ENCODE measurements at places on chromosomes 11 and 22. TPM values are rescaled to one million over a fixed set of nuclear protein-coding genes. Genes with fewer than 3 reads are reported as not detected.
A peak's percentile ranks its signal among the peaks of the same experiment; 100 is the strongest.

DNA sequence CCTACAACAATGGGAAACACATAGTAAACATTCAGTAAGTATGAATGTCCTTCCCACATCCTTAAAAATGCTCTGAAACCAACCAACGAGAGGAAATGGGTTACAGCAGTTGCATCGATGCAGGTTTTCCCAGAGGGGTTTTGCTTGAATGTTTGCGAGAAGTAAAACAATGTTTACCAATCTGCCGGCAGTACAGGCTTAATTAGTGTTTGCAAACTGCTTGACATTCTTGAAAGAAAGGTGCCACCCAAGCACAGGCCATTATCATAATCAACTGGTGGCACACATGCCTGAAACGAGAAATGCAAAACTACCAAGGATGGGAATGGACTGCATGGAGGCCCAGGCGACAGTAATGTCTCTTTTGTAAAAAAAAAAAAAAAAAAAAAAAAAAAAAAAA is 27.1 kb upstream of the OPCML start:
- DNase-seq: no peak

- DNase-seq: no peak
Measured at GRCh38 chr22:30675436-30675835, 7.8 kb upstream of the DUSP18 start.

DNA sequence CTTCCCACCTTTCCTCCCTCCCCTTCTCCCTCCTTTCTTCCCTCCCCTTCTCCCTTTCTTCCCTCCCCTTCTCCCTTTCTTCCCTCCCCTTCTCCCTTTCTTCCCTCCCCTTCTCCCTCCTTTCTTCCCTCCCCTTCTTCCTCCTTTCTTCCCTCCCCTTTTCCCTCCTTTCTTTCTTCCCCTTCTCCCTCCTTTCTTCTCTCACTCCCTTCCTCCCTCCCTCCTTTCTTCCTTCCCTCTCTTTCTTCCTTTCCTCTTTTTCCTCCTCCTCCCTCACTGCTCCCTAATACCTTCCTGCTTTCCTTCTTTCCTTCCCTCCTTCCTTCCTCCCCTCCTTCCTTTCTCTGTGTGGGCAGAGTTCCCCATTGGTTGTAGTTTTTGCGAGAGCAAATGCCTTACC is 76.1 kb downstream of the PGR start:
- no peak for DNase-seq

GRCh38 chr11:44893846-44894617 is 56.7 kb downstream of the TP53I11 start:
- no peak for DNase-seq

Gene CELSR1
- polyA plus RNA-seq: 2.4 TPM

- DNase-seq: peak; percentile 5
Measured at GRCh38 chr11:18802381-18803257, 11.0 kb upstream of the PTPN5 start.

Gene DNAJB7
- polyA plus RNA-seq: 0.47 TPM

Gene CASP5
- not detected for polyA plus RNA-seq

Gene UBASH3B
- 4.2 TPM for polyA plus RNA-seq

Gene KDM4E
- polyA plus RNA-seq: 0.06 TPM

GRCh38 chr11:120908461-120909181 is 115.3 kb upstream of the TBCEL start:
- no peak for DNase-seq

GRCh38 chr11:33769542-33769941 is 4.8 kb downstream of the FBXO3 start:
- no peak for DNase-seq

DNA sequence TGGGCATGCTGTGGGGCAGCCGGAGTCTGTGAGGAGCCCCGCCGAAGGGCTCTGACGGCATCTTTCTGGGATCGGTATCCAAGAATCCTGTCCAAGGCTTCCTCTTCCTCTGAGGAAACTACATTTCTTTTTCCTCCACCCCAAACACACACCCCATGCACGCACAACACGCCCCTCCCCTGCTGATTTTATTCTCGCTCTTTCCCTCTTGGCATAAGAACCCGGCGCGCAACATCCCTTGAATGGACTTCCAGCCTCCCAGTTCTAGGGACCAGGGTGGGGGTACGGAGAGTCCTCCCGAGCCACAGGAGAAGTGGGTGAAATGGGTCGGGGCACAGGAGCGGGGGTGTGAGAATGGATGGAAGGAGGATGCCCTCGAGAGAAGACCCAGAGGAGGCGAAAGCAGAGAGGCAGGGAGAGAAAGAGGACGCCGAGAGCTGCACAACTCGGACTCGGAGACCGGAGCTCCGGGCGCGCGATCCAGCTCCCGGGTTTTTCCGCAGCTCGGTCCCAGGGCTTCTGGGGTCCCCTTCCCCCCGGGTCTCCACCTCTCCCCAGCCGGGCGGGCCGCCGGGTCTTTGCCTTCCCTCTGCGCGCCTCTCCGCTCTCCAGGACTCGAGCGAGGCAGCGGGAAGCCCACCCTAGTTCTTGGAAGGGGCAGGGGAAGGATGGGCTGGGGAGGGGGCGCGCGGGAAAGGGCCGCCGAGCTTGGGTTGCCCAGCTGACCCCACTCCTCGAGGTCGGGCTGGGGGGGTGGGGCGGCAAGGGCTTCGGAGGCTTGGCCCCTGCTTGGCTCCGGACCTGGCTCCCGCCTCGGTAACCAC is 1.5 kb upstream of the LARGE1 start:
- DNase-seq: no peak

DNA sequence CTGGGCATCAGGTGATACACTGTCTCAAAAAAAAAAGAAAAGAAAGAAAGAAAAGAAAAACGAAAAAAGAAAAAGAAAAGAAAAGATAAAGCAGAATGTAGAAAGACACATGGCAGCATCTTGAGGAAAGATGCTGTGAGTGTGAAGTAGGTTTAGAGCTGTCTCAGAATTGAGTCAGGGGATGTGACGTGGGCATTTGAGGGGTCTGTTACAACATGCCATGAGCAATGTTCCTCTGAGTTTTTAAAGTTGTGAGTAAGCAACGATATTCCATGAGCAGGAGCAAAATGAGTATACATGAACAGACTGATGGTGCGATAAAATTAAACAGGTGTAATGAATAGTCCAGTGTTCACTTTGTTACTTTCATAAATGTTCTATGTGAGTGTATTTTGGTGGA is 11.3 kb upstream of the QSER1 start:
- no peak for DNase-seq

GRCh38 chr11:111422494-111423249 is 43.6 kb upstream of the POU2AF1 start:
- no peak for DNase-seq

Gene GGTLC3
- not detected for polyA plus RNA-seq

DNA sequence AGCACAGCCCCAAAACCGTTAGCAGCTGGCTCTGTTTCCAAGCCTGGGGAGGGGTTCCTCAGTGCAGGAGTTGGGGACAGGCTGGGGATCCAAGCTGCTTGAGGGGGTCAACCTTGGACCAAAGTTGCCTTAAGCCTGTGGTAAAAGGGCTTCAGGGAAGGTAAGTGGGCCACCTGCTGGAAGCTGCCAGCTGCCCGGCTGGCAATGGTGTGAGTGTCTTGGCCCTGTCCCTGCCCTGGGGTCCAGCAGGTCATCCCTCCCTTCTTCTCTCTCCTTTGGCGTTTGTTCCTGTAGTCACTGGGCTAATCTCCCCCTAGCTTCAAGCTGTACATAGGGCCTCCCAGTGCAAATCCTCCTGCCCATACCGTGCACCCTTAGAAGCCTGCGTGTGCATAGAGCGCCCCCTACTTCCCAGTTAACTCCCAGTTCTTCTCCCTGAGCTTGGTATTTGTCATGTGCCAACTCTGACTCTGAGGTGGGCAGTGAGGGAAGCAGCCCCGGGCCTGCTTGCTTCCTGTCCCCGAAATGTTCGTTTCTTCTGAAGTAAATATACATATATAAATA is 4.4 kb downstream of the TMEM258 start:
- DNase-seq: no peak

DNA sequence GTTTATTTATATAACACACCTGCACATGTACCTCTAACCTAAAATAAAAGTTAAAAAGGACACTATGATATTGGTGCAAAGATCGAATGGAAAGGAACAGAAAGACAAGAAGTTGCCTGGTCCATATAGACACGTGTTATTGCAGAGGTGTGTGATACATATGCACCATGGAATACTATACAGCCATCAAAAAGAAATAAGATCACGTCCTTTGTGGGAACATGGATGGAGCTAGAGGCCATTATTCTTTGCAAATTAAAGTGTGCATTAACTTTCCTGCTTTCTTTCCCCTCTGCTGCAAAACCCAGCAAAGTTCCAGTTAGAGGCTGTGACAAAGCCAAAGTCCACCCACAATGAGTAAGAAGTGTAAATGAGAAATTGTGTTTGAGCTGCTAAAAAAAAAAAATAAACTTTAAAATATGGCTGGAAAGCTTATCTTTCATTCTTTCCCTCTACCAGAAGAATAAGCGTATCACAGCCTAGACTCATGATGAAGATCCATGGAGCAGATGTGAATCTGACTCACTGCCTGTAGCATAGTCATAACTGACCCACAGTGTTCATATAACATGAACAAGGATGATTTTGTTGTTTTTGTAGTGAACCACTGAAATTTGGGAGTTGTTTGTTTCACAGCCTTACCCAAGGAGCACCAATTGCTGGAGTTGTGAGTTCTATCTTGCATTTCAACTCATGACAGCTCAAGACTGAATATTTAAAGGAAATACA is 9.6 kb downstream of the OR52K1 start:
- no peak for DNase-seq

GRCh38 chr22:46484861-46485595 is 52.4 kb downstream of the CELSR1 start:
- no peak for DNase-seq

Data from forelimb muscle (tissue), 1 donor.